ENCODE measurements at places on chromosomes 7 and 10. TPM values are rescaled to one million over a fixed set of nuclear protein-coding genes. Genes with fewer than 3 reads are reported as not detected.

The PPP1R3C gene
- 3.1 TPM for total RNA-seq

DNA sequence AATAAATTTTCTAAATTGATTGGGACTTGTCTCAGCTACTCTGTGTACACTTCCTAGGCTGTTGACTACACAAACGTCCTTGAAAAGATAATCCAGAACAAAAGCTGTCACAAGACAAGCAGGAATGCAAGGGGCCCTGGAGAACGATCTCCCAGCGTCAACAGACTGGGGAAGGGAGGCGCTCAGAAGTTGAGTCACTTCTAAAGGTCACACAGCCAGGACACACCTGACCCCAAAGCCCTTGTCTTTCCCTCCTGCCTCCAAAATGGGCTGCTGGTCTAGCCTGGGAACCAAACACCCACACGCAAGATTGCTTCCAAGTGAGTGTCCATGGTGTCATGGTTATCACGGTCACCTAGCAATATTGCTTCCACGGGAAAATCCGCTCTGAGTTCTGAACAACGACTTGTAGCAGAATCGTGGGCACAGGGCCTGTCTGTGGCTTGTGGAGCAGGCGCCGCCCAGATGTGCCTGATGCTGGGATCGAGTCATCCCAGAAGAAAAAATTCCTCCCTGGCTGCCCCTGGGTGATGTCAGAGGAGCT is 49.8 kb downstream of the SPOCK2 start:
- DNase-seq: peak; percentile 22

The FRMD4A gene
- total RNA-seq: 60.8 TPM

DNA sequence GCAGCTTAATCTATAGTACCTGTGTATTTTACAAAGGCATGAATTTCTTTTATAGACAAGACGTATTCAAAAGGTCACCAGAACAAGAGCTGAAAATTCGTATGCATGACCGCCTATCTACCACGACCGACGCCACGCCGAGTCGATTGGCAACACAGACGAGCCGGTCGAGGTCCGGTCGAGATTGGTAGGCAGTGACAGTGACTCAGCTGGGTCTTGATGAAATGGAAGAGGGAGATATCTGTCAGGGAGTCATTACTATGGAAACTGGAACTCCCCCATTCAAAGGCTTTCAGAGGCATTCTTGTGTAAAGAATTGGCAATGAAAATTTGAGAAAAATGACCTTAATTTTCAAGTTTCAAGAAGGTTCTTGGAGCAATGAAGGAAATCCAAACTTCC is 2.1 kb downstream of the ATP5MK start:
- DNase-seq: no peak

- DNase-seq: no peak
Measured at GRCh38 chr7:128112781-128113221, 81.6 kb upstream of the LRRC4 start.

The PRLHR gene
- not detected for total RNA-seq

Measured in HT1080 (cell line).